Stomach (tissue), 19 donors: ENCODE measurements at places on chromosomes 5 and 9. TPM values are rescaled to one million over a fixed set of nuclear protein-coding genes. Genes with fewer than 3 reads are reported as not detected.

Gene GALNT12
- total RNA-seq = 126 TPM

DNA sequence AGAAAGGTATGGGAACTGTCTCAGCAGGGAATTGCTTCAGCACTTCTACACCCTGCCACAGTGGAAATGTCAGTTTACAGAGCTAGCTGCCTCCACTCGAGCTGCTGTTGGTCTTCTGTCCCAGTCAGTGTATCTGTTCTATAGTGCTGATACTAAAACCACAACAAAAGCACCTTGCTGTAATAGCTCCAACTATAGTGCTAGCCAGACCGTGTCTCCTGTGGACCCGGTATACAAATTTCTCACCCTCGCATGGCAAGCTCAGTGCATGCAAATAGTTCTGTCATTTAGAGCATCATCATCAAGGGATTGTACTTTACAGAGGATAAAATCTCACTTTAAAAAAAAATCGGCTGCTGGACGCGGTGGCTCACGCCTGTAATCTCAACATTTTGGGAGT, 51.5 kb upstream of the IQGAP2 start:
- DNase-seq = no peak
- no peak overlapping the region for H3K27ac ChIP-seq
- no peak overlapping the region for H3K4me3 ChIP-seq
- no peaks in the 10 kb centered on the region for H3K27me3 ChIP-seq
- no peaks in the 10 kb centered on the region for H3K36me3 ChIP-seq
- no peaks in the 10 kb centered on the region for H3K4me1 ChIP-seq

Gene GAS1
- total RNA-seq = 29.6 TPM

DNA sequence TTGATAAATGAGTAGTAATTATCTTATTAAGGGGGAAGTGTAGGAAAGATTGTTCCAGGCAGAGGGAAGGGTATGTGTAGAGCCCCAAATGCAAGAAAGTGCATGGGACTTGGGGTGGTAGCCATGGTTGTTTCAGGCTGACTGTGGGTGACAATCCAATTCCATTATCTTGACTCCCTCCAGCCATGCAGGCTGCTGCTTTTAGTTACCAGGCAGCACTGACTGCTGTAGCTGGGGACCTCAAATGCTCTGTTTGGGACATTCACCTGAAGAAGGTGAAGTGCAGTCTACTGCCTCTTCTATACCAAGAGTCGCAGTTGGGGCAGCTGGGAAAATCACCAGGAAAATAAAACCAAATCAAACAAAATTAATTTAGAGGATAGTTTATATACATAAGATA, 102.4 kb upstream of the NR3C1 start:
- H3K27ac ChIP-seq = no peak overlapping the region
- H3K27me3 ChIP-seq = no peaks in the 10 kb centered on the region
- no peaks in the 10 kb centered on the region for H3K36me3 ChIP-seq
- peaks cover 9% of the 10 kb centered on the region for H3K4me1 ChIP-seq
- H3K4me3 ChIP-seq = no peak overlapping the region

GRCh38 chr9:120212853-120213200, 367.1 kb downstream of the CDK5RAP2 start:
- H3K4me3 ChIP-seq = no peak overlapping the region
- no peak for DNase-seq
- H3K4me1 ChIP-seq = no peaks in the 10 kb centered on the region
- H3K27me3 ChIP-seq = no peaks in the 10 kb centered on the region
